ENCODE measurements at places on chromosomes 2 and 18. TPM values are rescaled to one million over a fixed set of nuclear protein-coding genes. Genes with fewer than 3 reads are reported as not detected.
A peak's percentile ranks its signal among the peaks of the same experiment; 100 is the strongest.

Gene PARD6G
- 1.3 TPM for total RNA-seq

Gene GAREM1
- total RNA-seq: 1.5 TPM

- no peak for DNase-seq
These were observed 2.3 kb upstream of the ITGA4 start for GRCh38 chr2:181454686-181455450.

GRCh38 chr2:150425121-150425955, 62.1 kb downstream of the RND3 start:
- DNase-seq: peak; percentile 33

GRCh38 chr2:18401471-18401870, 159.0 kb downstream of the RDH14 start:
- no peak for DNase-seq

DNA sequence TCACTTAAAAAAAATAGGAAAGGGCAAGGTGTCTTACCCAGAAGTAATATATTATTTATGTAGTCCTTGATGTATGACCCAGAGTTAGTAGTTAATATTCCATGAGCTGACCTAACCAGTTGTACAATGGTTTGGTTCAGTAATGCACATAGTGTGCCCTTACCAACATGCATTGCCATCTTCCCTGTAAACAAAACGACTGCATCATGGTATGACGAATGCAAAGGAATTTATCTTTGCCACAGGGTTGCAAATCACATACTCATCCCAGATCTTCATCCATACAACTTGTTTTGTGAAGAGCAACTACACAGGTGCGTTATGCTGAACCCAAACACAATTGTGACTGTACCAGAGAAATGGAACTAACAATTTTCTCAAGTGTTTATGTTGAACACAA, 68.9 kb upstream of the ZSWIM2 start:
- no peak for DNase-seq
